ENCODE measurements at places on chromosomes 3 and 15.

DNA sequence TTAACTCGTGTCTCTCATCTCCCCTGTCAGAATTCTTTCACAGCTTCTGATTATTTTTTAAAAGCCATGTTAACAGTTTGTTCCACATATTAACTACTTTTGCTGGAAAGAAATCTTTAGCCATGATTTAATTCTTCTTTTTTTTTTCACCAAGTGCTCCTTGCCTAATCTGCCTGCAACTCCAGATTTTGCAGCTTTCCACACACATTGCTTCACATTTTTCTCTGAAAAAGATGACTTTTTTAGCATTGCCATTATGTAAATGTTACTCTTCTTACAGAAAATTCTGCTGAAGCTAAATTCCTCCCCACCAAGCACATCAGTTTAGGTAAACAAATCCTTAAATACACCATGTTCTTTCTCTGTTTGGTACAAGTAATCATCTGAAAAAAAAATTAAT is 23.4 kb upstream of the PPARG start:
- DNase-seq: no peak

- DNase-seq: no peak
These were observed 6.0 kb downstream of the ISL2 start for GRCh38 chr15:76342382-76343201.

DNA sequence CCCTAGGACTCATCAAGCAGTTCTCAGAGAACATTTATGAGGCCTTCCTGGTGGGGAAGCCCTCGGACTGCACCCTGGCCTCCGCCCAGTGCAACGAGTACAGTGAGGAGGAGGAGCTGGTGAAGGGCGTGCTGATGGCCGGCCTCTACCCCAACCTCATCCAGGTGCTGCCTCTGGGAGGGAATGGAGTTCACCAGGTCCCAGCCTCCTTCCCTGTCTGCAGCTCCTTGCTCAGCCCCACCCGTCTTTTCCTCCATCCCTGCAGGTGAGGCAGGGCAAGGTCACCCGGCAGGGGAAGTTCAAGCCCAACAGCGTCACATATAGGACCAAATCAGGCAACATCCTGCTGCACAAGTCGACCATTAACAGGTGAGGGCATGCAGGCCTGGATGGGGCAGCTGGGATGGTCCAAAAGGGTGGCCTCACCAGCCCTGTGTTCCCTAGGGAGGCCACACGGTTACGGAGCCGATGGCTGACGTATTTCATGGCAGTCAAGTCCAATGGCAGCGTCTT is 46.3 kb downstream of the DHX30 start:
- DNase-seq: no peak

GRCh38 chr3:481680-482079 is 285.1 kb downstream of the CHL1 start:
- no peak for DNase-seq

- no peak for DNase-seq
These were observed 50.4 kb downstream of the GHSR start for GRCh38 chr3:172397716-172398405.

- DNase-seq: no peak
These were observed 218.0 kb downstream of the WNT5A start for GRCh38 chr3:55269096-55269495.

DNA sequence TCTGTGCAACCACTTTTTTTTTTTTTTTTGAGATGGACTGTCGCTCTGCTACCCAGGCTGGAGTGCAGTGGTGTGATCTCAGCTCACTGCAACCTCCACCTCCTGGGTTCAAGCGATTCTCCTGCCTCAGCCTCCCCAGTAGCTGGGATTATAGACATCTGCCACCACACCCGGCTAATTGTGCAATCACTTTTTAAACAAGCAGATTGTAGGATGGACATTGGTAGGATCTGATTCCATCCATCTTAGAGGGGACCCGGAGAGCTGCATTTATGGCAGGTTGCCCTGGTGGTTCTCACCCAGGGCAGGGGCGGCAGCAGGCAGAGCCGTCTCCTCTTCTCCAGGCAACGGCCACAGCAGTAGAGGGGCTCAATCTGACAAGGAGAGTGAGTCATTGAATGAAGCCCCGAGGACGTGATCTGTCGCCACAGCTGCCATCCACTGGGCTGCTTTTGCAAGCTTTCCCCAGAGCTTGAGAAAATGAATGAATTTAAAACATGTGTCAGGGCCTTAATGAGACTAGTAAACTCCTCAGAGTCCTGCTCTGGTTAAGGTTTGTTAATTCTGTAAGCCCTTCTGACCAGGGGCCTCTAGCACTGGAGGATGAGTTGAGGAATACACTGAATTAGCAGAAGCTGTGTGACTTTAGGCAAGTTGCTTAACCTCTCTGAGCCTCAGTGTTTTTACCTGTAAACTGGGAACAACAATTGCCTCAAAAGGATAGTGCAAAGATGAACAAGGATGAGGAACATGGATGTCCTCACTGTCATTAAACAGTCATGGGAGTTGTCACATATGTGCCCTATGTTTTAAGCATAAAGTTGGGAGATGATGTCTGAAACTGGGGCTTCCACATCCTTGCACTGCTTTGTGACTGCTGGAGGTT is 129.1 kb downstream of the ASB7 start:
- no peak for DNase-seq

DNA sequence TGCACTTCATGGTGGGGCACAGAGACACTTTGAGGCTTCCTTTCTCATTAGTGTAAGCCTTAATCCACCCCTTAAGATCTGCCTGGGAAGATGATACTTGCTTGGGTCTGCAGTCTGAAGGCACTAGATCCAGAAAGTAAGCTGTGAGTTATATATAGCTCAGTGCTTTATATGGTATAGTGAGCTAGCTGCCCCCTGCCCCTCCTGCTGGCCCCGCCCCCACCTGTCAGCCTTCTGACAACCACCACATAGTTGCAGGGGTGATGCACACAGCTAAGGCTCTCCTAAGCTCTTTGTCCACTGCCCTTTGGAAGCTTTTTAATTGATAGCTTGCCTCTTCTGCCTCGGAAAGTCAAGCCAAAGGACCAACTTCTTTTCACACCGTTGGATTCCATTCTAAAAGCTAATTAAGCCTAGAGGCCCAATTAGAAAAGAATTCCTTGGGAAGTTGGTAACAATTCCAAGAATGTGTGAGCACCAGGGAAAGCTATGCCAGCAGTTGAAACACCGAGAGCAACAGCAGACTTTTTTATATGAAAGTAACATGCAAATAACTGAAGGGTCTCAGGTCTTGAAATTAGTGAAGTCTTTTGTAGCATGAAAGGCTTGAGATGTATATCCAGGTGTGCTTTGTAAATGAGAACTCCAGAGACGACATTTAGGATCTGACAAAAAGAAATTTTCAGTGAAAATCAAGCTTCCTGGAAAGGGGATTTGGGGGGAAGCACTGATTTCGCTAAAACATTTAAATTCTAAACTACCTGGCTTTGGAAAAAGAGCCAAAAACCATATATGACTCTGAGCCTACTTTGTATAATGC is 2.3 kb downstream of the TPM1 start:
- no peak for DNase-seq

GRCh38 chr15:45100884-45101625 is 12.9 kb downstream of the DUOX2 start:
- peak; percentile 28 for DNase-seq

- no peak for DNase-seq
These were observed at the start of gene MYL3 for GRCh38 chr3:46863261-46863782. Gene MYL3, minus strand, starts transcription at chr3:46863444. Its CDS starts 54 bp downstream, at chr3:46863390.

DNA sequence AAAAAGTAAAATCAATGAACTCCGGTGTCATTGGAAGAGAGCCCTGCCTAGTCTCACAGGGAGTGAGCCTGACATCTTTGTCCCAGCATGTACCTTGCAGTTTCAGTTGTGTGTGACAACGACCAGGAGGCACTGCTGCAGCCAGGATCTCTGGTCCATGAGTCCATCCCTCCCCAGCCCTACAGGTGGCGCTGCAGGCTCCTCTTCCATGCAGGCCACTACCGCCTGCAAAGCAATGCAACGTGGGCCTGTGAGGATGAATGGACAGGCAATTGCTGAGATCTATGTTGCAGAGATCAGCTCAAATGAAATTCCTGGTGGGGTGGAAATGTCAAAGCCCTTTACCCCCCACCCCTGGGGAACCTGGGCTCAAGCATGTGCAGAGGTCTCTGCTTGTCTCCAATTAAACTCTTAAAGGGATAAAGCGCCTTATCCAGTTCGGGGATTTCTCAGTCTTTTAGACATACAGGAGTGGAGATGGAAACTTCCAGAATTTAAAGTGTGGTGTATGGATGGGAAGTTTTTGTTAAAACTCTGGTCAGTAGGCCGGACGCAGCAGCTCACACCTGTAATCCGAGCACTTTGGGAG is 35.8 kb downstream of the TKT start:
- DNase-seq: no peak

DNA sequence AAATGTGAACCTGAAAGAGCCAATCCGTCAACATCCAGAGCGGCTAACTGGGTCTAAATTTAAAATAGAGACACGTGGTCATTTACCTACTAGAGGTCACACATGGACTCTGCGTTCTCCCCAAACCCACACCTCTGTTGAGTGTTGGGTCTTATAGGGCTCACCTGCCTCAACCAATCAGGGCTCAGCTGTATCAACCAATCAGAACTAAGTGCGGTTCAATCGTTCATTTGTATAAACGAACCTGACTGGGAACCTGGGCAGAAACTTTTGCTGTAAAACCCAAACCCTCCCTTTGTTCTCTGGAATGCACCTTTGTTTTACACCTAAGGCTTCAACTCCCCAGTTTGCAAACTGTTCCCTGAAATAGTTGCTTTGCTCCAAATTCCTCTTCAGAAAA is 8.9 kb downstream of the DNAAF4 start:
- no peak for DNase-seq

GRCh38 chr15:31358957-31359701 is 32.5 kb downstream of the KLF13 start:
- DNase-seq: no peak

DNA sequence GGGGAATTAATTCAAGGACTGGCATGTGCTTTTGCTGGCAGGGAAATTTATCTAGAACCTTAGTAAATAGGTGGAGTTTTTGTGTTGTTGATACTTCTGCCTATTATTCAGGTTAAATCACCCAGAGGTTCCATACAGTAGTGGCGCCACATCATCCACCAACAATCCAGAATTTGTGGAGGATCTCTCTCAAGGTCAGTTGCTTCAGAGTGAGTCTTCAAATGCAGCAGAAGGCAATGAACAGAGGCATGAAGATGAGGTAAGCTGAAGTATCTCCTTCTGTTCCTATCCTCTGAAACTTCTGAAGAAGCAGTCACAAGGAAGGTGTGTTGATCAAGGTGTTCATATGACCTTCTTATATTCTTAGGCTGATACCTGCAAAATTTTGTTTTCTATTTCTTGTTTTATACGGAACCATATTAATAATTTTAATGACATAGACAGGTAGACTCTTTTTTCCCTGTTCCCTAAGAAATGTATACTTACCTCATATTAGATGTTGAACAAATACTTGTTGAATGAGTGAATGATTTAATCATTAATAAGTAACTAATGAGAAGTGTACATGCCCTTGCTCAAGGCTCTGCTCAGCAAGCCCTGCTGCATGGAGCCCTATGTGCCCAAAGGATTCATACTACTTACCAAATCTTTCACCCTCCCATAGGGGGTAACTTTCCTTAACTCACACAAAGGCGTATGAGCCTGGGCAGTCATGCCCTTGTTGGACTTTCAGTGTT is 43.6 kb downstream of the HMG20A start:
- no peak for DNase-seq

- no peak for DNase-seq
These were observed 88.4 kb upstream of the TBC1D5 start for GRCh38 chr3:17830788-17831187.

DNA sequence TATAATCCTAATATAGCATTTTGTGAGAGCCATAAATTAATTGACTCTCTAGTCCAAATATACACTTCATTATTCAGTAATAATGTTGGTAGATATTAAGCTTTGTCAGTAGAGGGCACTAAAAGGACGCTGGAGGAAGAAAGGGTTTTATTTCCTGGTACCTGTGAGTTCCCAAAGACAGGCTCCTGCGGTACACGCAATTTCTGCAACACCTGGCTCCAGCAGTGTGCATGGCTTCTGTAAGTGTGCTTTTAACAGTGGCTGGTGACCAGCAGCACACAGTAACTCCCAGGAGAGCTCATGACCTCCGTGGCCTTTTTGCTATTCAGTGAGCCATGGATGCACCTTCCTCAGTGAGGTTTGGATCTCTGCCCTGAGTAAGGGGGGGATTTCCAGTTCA is 338.3 kb upstream of the ZNF385D start:
- DNase-seq: no peak

DNA sequence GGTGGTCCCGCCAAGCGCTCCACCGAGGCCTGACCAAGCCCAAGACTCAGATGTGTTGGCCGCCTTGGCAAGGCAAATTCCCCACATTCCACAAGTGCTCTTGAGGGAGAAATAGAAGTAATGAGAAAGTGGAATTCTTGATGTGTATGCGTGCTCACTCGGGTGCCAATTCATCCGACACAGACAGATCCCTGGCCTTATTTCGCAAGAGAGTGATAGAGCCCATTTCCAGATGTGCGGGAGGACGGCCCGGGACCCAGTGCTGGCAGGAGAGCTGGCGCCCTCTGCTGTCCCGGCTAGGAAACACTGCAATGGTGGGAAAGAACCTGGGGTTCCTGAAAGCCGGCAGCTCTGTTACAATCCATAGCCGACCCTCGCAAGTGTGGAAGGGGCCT is 76.0 kb downstream of the HMG20A start:
- DNase-seq: no peak

DNA sequence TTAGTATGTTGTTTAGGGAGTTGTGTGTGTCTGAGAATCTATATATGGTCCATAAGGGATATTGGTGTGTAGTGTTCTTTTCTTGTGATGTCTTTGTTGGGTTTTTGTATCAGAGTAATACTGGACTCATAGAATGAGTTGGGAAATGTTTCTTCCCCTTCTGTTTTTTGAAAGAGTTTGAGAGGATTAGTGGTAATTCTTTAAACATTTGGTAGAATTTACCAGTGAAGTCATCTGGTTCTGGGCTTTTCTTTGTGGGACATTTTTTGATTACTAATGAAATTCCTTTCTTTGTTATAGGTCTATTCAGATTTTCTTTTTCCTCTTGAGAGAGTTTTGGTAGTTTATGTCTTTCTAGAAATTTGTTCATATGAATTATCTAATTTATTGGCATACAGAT is 16.9 kb downstream of the ACKR2 start:
- no peak for DNase-seq

All from mesenteric fat pad (tissue), 1 donor.